ENCODE measurements at places on chromosomes 6 and 20.

DNA sequence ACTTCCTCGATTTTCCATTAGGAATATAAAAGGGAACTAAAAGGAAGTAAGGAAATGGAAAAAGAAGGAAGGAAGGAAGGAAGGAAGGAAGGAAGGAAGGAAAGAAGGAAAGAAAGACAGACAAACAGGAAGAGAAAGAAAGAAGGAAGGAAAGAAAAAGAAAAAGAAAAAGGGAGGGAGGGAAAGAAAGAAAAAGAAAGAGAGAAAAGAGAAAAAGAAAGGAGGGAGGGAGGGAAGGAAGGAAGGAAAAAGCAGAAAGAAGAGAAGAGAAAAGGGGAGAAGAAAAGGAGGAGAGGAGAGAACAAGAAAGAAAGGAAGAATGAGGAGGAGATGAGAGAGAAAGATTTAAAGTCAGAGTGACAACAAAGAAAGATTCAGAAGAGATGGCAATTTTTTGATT lies 724.5 kb downstream of the GRIK2 start:
- DNase-seq, result no peak

- peak; percentile 57 for DNase-seq
Observed at GRCh38 chr6:162387718-162388382, 339.7 kb downstream of the PRKN start.

DNA sequence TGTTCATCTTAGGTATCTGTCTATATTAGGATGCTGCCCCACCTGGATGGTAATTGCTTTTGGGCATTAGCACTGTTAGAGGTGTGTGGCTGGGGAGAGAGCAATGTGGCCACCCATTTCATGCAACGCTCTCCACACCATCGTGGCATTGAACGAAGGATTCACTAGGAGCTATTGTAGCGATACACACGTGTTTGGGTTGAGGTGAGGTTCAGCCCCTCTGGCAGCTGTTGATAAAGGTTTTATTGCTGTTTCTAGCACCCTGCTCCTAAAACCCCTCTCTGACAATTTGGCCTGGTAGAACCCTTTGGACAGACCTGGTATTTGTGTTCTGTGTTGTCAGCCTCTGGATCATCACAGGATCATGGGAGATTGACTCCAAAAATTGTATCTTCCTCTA lies 280.9 kb downstream of the PRL start:
- no peak for DNase-seq

DNA sequence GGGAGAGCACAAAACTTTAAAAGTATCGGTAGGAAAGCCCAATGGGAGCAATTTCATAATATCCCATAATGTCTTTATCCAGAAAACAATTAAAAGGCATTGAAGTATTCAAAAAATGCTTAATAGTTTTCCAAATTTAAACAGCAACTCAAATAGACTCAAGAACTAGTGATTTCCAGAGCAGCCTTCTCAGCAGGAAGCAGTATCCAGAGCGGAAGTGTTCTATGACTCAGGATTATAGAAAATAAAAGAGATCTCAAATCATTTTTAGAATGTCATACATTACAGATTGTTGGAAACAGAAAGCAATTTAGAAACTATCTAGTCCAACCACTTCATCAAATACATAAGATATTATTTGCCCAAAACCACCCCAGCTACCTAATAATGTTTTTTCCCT lies 79.3 kb downstream of the COL12A1 start:
- no peak for DNase-seq

- no peak for DNase-seq
Observed at GRCh38 chr20:45051204-45052060, 49.5 kb downstream of the KCNS1 start.

DNA sequence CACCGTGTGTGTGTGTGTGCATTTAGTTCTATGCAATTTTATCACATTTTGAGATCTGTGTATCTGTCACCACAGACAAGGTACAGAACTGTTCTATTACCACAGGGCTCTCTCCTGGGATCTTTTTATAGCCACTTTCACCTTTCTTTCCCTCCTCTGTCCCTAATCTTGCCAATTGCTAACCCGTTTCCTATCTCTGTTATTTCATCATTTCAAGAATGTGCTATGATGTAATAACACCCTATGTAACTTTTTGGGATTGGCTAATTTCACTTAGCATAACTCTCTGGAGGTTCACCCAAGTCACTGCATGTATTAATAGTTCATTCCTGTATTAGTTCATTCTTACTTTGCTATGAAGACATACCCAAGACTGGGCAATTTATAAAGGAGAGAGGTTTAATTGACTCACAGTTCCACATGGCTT lies 657.7 kb downstream of the QKI start:
- DNase-seq, result no peak

GRCh38 chr20:59925899-59926298 lies 7.5 kb downstream of the SYCP2 start:
- no peak for DNase-seq

GRCh38 chr6:128303870-128304269 lies 216.5 kb downstream of the PTPRK start:
- no peak for DNase-seq

GRCh38 chr6:16408766-16409165 lies 170.4 kb downstream of the GMPR start:
- DNase-seq, result no peak

DNA sequence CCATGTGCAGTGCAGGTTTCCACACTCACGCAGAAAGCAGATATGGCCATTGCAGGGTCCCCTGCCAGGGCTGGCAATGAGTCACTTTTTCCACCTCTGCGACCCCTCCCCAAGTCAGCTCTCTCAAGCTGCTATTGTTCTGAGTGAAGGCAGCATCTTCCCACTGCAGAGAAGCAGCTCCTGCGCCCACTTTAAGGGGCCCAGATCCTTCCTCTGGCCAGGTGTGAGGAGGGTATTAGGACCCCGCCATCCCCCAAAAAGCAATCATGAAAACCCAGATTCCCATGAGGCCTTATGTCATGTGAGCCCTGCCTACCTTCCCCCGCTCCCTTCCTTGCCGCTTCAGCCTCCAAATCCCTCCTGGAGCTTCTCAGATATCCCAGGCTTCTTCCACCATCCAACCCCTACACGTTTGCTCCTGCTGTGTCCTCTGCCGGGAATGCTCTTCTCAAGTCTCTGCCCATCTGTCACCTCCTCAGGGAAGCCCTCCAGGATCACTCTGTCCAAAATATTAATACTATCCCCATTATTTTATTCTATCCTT lies 220.3 kb downstream of the NFATC2 start:
- no peak for DNase-seq

GRCh38 chr6:7159790-7160525 lies 52.2 kb downstream of the RREB1 start:
- DNase-seq, result no peak

GRCh38 chr20:17885544-17885943 lies 83.0 kb downstream of the SNX5 start:
- no peak for DNase-seq

DNA sequence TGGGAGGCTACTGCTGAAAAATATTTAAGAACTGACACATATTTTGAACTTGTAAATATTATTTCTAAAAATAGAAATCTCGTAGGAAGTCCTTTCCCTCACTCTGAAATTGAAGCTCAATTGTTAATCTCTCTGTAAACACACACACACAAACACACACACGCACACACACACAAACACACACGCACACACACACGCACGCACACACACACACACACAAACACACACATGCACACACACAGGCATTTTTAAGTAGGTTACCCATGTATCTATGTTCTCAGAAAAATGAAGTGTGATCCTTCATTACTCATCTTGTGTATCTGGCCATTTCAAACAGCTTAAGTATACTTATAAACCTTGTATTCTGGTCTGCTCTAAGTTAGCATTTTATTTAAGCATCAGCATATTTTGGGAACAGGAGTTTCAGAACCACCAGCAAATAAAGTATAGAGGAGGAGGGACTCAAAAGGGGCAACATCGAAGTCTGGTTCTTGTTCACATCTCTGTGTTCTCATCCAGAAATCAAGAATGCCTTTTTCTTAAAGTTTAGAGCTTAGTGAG lies 11.6 kb downstream of the CCN6 start:
- DNase-seq, result no peak

GRCh38 chr6:158312672-158313397 lies 570 bp downstream of the TULP4 start:
- no peak for DNase-seq

DNA sequence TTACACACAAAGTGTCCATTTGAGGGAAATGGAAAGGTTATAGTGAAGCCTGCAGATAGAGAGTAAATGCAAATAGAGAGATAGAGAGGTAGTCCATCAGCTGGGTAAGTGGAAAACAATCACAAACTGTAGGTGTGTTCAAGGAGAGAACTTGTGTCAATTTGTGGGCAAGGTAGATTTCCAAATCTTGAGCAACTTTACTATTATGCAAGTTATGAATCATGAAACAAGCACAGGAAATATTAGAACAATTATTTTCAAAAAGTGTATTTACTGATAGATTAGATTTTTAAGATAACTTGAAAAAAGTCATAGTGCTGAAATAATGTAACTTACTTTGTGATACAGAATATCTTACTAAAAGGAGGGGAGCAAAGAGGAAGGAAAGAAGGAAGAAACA lies 792.9 kb downstream of the EYS start:
- no peak for DNase-seq

DNA sequence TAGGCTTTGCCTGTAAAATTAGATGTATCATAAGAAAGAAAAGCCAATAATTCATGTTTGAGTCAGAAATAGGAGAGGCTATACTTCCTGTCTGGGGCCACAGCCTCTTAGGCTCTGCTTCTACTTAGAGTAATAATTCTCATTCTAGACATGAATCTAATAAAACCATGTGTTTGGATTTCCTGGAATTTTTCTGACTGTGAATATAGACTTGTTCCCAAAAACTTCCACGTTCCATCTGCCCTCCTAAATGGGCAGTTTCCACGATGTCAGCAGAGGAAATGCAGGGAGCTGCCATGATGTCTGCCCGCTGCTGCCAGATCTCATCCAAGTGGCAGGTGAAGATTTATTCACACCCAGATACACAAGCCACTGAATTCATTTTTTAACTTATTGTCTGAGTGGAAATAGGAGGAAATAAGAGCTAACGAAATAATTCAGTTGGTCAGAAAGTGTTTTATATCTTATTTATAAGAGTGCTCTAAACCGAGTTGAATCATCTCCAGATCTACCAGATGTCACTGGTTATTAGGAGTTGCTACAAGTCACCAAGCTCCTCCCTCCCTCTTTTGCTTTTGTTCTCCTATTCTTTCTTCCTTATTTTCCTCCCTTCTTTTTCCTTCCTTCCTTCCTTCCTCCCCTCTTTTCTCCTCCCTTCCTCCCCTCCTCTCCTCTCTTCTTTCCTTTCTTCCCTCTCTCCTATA lies 69.3 kb downstream of the ALDH8A1 start:
- DNase-seq, result no peak

GRCh38 chr6:170130201-170130621 lies 160.7 kb downstream of the DLL1 start:
- DNase-seq, result no peak

- DNase-seq, result no peak
Observed at GRCh38 chr6:45864651-45865050, 151.0 kb downstream of the CLIC5 start.

DNA sequence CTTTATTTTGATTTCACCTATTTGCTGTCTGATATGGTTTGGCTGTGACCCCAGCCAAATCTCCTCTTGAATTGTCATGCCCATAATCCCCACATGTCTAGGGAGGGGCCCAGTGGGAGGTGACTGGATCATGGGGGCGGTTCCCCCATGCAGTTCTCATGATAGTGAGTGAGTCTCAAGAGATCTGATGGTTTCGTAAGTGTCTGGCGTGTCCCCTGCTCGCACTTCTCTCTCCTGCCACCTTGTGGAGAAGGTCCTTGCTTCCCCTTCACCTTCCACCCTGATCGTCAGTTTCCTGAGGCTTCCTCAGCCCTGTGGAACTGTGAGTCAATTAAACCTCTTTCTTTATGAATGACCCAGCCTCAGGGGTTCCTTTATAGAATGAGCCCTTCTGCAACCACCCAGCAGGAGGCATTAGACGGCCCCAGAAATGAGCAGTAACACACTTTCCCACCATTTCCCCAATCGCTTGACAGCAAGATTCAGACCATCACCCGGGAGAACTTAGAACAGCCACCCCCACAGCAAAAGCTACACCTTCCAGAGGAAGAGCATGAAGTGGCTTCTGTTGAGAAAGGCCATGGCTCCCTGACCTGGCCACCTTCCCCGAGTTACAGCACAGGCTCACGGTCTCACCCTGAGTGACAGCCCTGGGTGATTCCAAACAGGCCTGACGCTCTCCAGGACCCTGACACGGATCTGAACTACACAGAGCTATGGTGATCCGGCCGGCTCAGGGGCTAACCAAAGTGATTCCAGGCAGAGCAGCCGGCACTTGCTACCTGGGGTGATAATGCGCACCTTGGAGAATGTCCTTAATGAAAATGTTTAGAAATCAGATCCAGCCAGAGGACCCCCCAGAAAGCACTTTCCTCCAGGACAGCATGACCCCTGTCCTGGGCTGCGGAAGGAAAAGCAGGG lies 131.2 kb upstream of the CDH4 start:
- no peak for DNase-seq

GRCh38 chr6:117481926-117482239 lies 591 bp upstream of the DCBLD1 start:
- no peak for DNase-seq

- DNase-seq, result no peak
Observed at GRCh38 chr20:41142245-41142644, 4.9 kb downstream of the PLCG1 start.

DNA sequence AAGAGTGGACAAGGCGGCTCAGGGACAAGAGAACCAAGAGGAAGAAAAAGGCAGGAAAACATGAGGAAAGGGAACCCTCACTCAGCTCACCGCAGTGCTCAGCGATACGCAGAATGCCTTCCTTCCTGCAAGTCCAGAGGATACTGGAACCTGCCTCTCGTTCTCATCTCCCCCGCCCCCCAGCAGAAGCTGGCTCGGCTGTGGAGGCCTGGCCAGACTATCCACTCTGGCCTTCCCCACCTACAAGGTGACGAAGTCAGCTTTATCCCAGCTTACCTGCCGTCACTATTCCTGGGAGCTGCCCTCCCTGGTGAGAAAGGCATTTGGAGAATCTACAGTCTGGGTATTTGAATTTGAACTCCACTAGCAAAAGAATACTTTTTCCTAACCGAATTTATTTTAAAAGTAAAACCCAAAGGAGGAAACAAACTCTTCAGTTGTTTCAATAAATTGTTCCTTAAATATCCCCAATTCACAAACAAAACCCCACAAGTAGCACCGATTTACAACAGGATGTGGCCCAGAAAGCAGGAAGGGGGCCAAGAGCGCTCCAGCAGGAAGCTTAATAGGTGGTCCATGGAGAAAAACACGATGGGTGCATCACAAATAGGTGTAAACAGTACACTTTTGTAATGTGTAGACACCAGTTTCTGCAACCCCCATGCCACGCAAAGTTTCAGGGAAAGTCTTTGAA lies 2.1 kb upstream of the DIDO1 start:
- DNase-seq, result no peak

GRCh38 chr6:74087899-74088298 lies 391.9 kb downstream of the CD109 start:
- no peak for DNase-seq

DNA sequence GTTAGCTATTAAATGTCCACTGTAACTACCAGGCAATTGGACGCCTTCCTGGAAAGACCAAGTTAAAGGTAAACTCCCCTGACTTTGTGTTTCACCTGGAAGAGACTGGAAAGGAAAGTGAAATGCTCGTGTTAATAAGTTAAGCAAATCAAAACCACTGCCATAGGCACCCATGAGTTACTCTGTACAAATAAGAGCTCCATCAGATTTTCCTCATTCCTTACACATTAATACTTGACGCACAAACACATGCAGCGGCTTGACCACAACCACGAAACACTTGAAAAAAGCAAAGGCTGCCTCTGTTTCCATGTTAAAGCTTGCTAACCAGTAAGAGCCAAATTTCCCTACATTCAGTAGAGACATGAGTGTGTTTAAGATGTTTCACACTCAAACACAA lies 19.8 kb downstream of the GCM1 start:
- no peak for DNase-seq
